ENCODE measurements at places on chromosomes 2 and 18.

DNA sequence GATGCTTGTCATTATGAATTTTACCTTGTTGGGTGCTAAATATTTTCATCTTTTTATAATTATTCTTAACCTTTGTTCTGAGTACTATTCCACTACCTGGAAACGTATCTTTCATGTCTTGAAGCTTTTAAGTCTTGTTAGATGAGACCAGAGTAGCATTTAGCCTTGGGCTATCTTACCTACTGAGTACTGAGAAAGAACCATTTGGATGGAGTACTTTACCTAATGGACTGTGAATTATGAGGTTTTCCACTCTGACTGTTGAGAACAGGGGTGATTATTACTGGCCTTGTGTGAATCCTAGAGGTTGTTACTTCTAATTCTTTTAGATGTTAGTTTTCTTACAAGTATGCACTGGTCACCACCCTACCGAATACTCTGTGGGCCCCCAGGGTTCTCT, 63.5 kb downstream of the CCDC102B start:
- no peak for DNase-seq

DNA sequence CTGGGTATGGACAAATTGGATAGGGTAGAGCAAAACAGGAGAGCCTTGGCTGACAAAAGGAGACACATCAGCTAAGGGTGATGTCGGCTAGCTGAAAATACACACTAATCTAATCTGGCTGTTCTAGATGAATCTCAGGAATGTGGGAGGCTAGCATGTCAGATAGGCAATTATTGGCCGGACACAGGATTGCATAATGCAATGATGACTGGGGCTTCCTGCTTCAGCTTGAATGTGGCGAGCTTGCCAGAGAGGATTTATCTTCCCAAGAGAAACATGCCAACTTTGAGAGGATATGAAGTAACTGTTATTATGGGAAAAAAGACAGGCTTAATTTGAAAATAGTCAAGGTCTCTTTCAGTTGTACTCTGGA, 102.4 kb downstream of the TRIB2 start:
- no peak for DNase-seq

- DNase-seq: no peak
Observed at GRCh38 chr2:933734-934295, 16.8 kb upstream of the SNTG2 start.

DNA sequence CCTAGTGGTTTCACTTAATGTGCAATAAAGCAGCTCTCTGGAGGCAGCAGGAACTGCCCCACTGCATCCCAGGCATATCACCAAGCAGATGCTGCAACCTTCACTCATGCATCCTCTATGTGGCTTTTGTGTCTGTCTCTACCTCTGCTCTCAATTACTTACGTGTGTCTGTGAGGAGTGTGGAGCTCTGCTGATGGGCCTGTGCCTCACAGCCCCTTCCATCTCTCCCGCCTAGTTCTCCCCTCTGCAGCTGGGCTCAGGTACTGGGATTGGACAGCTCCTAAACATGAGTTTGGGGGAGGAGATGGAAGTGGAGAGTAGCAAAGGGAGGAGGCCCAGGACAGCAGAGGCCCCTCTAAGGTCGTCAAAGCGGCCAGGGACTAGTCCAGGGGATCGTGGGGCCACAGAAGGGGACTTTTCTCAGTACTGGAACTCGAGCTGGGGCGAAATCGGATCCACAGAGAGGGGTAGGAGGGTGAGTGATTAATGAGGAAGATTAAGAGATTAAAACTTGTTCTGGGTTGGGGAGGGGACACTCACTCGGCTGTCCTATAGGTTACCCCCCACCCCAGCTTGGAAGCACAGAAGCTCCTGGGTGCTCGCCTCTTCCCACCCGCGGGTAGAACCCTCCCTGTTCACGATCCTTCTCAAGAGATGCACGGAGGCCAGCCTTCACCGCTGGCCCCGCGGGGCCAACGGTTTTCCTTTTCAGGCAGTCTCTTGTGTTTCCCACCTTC, 2.1 kb upstream of the LBX2 start:
- no peak for DNase-seq

- no peak for DNase-seq
Observed at GRCh38 chr18:61731178-61731577, 161.6 kb downstream of the RNF152 start.

GRCh38 chr2:237919593-237919992, 47.2 kb upstream of the UBE2F start:
- DNase-seq: no peak

GRCh38 chr2:216607277-216607560, 26.0 kb upstream of the IGFBP2 start:
- no peak for DNase-seq

DNA sequence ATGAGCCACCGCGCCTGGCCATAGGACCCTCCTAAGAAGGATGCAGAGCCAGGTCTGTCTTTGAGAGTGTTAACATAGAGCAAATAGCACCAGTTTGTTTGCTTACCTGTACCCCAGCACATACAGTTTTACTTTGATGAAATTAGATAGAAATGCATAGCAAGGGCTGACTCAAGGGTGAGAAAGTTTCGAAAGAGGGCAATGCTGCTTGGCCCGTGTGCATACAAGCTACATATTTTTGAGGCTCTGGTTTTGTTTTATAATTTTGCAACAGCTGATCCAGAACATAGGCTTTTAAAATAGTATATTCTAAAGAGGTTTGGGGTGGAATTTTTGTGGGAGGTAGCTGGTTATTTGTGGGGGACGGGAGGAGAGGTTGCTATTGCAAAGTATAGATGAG, 151.7 kb downstream of the MCFD2 start:
- DNase-seq: no peak

DNA sequence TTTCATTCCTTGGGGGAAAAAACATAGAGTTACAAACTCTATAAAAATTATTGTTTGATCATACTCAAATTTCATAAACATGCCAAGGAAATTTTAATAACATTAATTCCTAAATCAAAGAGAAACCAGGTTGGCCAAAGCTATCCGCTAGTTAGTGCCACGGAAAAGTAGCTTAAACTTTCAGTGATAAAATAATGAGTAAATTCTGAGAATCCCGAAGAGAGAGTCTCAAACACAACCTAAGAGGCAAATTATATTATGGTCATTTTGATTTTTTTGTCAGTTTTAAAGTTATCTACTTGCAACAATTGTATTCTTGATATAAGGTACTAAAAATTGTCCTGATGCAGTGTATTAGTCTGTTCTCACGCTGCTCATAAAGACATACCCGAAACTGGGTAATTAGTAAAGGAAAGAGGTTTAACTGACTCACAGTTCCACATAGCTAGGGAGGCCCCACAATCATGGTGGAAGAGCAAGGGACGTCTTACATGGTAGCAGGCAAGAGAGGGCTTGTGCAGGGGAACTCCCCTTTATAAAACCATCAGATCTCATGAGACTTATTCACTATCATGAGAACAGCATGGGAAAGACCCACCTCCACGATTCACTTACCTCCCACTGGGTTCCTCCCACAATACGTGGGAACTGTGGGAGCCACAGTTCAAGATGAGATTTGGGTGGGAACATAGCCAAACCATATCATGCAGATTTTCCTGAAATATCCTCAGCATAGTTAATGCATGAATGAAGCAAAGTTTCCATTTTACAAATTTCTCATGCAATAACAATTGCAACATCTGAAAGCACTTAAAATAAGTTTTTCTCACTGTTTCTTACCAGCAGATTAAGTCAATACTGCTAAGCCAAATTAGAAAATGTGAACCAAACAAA, 205.9 kb upstream of the STK17B start:
- no peak for DNase-seq

DNA sequence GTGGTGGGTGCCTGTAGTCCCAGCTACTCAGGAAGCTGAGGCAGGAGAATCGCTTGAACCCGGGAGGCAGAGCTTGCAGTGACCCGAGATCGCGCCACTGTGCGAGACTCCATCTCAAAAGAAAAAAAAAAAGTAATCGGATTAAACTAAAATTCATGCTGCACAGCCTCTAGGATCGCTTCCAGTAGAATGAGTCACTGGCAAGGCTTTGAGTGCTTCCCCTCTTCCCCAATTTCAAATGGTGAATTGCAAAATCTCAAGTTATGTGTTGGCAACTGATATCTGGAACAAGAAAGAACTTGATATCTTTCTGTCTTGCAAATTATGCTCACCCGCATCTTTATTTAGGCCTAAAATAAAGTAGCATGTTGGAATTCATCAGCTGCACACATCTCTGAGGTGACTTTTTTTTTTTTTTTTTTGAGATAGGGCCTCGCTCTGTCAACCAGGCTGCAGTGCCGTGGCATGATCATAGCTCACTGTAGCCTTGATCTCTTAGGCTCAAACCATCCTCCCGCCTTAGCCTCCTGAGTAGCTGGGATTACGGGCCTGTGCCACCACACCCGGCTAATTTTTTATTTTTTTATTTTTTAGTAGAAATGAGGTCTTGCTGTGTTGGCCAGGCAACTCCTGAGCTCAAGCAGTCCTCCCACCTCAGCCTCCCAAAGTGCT, 12.7 kb downstream of the TTC39C start:
- DNase-seq: no peak

GRCh38 chr2:66387016-66387753, 47.7 kb upstream of the MEIS1 start:
- no peak for DNase-seq

DNA sequence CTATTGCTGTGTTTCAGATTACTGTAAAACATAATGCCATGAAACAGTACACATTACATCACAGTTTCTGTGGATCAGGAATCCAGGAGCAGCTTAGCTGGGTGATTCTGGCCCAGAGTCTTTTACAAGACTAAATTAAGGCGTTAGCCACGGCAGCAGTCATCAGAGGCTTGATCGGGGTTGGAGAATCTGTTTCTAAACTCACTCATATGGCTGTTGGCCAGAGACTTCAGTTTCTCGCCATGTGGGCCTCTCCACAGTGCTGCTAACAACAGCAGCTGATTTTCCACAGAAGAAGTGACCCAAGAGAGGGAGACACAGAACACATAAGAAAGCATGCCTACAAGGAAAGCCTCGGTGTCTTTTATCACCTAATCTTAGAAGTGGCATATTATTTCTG, 89.2 kb upstream of the MYO3B start:
- no peak for DNase-seq

- no peak for DNase-seq
Observed at GRCh38 chr2:109209941-109210340, 80.9 kb downstream of the SH3RF3 start.

DNA sequence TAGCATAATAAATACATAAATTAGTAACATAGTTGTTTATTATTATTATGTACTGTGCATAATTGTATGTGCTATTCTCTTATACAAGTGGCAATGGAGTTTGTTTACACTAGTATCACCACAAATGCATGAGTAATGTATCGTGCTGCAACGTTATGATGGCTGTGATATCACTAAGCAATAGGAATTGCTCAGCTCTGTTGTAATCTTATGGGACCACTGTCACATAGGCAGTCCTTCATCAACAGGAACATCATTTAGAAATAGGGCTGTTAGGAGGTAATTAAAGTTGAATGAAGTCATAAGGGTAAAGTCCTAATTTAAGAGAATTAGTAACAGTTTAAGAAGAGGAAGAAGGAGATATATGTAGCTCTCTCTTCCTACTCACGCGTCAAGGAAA, 33.8 kb downstream of the TEX51 start:
- no peak for DNase-seq

DNA sequence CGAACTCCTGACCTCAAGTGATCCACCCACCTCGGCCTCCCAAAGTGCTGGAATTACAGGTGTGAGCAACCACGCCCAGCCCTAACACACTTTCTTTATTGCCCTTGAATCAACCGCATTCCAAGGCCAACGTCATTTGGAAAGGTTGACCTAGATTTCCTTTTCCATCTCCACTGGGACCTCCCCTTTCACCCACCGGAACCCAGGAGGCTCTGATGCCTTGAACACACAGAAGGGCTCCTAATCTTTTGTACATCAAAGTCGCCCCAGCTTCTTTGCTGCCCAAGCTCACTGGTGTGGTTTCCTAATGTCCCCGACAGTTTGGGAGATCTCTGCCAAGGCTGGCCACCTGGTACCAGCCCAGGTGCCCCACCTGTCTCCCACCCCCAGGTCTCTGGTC, 46.2 kb upstream of the CAB39 start:
- no peak for DNase-seq

DNA sequence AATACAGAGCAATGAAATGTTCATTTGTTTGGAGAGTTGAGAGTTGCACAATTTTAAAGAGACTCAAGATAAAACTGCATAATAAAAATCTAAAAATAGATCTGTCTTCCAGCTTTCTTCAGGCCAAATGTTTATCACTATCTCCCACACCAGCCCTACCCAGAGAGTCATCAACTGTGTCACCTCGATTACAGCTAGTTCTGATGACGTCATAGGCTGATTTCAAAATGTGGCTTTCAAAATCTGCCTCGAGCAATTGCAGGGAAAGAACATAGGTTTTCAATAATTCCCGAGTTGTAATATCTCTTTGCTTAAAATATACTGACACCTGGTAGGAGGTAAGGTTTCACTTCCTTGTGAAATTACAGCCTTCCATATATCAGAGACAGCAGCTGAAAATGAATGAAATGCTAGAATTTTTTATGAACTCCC, 677.6 kb upstream of the ID2 start:
- DNase-seq: no peak

DNA sequence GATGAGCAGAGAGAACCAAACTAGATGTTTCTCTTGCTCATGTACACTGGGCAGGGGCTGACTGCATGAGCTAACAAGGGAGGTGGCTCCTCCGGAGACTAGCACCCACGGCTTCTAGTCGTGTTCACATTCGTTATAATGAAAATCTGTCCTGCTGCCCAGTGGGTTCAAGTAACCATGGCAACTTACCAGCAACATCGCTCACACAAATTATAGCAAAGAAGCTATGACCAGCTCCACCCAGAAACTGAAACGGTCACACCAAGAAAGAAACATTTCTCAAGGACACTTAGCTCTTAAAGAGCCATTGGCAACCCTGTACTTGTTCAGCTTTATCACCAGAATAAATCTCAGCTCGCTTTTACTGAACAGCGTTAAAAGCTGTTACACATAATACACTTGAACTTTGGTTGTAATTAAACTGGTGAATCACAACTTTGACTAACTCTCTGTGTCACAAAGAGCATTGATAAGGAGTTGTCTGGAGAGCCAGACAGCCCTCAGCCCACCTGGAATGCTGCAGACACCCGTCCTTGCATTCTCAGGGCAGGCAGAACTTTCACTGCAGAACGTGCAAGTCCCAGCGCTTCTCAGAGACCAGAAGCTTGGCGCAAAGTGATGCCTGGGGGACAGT, 141.2 kb downstream of the PID1 start:
- no peak for DNase-seq

GRCh38 chr2:23447405-23447804, 62.4 kb downstream of the KLHL29 start:
- no peak for DNase-seq

Measured in stimulated activated CD8-positive, alpha-beta memory T cell treated with anti-CD3 and anti-CD28 coated beads, Interleukin-4, amount 100 ng/mL, for 4 hours (primary cell).